ENCODE measurements at places on chromosomes 2 and 18.

GRCh38 chr2:231321556-231322334 is 73.8 kb upstream of the B3GNT7 start:
- DNase-seq: peak; percentile 10

GRCh38 chr18:61471541-61471940 is 138.3 kb downstream of the CDH20 start:
- DNase-seq: no peak

DNA sequence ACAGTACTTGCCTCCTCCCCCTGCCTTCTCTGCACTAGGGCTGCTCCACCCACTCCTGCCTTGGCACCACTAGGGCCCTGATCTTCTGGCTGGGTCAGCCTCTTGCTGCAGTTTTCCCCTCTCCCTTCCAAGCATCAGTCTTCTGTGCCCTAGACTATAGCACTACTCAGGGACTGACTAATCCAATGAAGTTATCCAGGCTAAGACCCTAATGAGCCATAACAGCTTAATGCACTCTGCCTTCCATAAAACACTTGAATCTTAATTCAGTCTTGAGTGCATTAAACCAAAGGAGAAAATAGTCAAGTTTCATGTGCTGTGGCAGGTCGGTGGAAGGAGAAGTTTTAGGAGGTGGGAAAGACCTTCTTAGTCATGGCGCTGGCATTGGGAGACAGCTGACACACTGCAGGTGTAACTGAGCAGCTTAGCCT is 95.7 kb downstream of the BIN1 start:
- no peak for DNase-seq

DNA sequence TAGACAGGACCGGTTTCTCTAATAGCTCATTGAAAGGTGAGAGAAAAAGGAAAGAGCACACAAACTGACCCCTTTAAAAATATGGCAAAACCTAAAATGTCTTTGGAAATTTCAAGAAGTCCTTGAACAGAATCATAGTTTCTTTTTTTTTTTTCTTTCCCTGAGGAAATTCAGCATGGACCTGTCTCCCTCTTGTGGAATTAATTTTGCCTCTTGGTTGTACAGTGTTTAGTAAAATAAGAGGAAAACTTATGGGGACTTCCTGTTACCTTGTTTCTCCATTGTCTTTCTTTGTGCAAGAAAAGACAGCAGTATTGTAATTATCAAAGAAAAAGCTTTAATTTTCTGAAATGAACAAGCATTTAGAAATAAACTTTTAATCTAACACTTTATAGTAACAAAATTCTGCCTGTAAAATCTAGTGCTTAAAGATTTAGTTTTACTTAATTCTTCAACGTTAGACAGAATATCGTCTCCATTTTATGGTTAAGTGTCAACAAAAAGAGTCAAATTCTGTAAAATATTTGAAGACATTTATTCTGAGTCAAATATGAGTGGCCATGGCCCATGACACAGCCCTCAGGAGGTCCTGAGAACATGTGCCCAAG is 176.3 kb upstream of the NABP1 start:
- no peak for DNase-seq

All from CD4-positive, alpha-beta T cell treated with Interleukin-4 for 4 hours (primary cell).